ENCODE measurements at places on chromosomes 7 and 10.

DNA sequence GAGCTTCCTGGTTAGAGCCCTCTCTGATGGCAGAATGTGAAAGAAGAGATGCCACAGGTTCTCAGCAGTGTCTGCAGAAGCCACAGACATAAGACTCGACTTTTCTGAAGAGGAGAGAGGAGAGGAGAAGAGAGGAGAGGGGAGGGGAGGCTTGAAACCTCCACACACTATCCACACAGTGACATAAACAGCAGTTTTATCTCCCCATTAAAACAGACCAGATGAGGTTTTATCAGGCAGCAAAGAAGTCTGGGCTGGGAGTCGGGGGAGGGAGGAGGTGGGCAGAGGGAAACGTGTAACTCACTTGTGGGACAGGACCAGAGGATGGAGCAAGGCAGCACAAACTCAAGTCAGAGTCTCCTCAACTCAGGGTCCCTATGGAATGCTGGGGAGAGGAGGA lies 76.5 kb downstream of the XPNPEP1 start:
- no peak for DNase-seq

DNA sequence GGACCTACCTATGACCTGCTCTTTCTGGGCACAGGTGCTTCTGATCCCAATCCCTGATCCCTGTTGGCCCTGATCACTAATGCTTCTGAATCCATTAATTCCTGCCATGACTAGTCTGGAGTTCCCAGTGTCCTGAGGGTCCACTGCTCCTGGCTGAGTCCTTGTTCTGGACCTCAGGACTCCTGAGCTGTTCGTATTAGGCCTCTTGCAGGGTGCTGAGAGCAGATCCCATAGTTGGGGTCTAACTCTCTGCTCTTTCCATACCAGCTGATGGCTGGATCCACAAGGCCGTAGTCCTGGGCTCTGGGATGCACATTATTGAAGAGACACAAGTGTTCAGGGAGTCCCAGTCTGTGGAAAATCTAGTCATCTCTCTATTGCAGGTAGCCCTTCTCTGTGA lies 7.0 kb downstream of the MRPL43 start:
- DNase-seq: no peak

- DNase-seq: no peak
These were observed 235.0 kb downstream of the BICC1 start for GRCh38 chr10:58747687-58748086.

- DNase-seq: no peak
These were observed 65.2 kb downstream of the DLG5 start for GRCh38 chr10:77861366-77861765.

- no peak for DNase-seq
These were observed 180.0 kb upstream of the AHR start for GRCh38 chr7:17118412-17118811.

DNA sequence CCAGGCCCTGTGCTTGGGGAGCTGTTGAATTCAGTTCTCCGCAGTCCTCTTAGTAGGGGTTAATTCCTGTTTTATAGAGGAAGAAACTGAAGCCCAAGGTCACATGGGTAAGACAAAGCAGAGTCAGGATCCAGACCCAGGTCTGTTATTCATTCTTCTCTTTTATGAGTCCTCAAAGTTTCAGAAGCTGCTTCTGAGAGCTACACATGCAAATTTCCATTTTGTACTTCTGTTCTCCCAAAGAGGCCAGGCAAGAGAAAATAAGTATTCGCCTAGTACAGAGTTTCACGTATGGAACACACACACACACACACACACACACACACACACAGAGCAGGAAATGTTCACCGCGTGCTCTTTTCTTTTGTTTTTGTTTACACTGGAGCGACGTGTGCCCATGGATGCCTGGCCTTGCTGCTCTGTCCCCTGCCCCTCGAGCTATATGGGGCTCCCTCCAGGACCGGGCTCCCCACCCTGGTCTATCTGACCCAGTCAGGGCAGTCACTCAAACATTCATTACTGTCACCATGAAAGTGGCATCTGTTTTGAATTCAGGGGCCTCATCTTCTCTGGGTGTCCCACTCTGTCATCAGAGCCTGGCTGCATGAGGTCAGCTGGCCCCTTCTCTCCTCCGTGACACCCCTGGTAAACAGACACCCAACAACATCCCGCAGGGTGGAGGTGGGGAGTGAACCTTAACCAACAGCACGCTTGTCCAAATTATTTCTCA lies 84.4 kb downstream of the TNS3 start:
- DNase-seq: no peak

- no peak for DNase-seq
These were observed 56.7 kb downstream of the JCAD start for GRCh38 chr10:30002426-30003266.

- no peak for DNase-seq
These were observed 54.3 kb downstream of the BMS1 start for GRCh38 chr10:42836771-42837468.

DNA sequence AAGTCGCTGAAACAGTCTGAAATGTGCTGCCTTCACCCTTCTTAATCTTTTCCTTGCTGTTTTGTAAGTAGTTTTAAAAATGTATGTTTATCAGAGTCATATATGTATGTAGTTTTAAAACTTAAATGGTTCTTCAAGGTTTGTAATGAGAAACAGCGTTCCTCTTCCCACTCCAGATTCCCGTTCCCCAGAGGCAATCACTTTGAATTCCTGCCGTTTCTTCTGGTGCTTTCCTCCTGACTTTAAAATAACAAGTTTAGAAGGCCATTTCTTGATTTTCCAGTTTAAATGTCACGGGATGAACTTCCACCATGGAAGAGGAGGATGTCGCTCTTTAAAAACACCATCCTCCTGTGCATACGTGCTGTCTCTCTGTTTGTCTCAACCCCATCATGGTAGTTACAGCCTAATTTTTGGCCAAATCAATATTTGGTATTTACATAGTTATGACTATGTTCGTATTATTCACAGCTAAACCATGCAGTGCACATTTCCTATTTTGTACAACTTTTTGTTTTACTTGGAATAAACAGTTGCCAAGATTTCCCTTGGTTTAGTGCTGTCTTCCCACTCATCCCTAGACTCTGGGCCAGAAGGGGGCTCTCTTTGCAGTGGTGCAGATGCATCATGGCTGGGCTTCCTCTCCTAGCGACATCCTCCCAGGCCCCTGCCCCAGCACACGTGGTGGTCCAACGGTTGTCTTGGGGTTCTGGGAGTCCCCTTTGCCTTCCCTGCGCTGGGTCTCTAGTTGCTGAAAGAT lies 151.4 kb downstream of the PTPN20 start:
- no peak for DNase-seq
